ENCODE measurements at places on chromosomes 2 and 18.

GRCh38 chr2:105611811-105612424, 132.8 kb upstream of the NCK2 start:
- no peak for DNase-seq

- DNase-seq: no peak
Measured at GRCh38 chr2:80311304-80311703, 6.8 kb upstream of the LRRTM1 start.

GRCh38 chr2:71639735-71640134, 186.4 kb downstream of the DYSF start:
- no peak for DNase-seq

DNA sequence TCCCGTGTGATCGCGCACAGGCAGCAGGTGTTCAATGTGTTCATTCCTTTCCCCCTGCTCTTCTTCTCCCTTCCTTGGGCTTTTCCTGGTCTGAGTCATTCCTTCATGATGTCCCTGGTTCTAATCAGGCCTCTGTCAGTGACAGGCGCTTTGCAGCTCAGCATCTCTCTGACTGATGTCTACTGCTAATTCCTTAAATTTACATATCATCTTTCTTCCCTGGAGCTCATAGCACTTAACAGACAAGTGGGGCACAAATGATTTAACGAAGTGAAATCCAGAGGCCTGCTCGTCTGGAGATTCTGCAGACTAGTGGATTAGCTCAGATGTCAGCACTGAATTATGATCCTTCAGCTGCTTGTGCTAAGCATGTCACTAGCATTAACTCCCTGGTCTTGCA, 77.9 kb downstream of the NRP2 start:
- no peak for DNase-seq

DNA sequence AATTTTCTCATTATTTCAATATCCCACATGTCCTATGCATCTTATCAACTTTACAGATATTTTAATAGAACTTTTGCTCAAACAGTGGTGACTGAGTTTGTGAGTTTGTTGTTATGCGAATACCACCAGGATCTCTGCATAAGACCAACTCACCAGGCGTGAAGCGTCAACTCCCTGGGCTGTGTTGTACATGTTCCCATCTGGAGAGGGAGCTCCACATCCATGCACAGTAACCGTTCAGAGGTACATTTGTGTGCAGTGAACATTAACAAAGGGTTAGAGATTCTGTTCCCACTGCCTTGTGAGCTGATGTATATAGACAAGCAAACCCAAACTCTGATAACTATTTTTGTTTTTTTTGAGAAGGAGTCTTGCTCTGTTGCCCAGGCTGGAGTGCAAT, 188.7 kb downstream of the MYT1L start:
- no peak for DNase-seq
